ENCODE measurements at places on chromosomes 6 and 20.

DNA sequence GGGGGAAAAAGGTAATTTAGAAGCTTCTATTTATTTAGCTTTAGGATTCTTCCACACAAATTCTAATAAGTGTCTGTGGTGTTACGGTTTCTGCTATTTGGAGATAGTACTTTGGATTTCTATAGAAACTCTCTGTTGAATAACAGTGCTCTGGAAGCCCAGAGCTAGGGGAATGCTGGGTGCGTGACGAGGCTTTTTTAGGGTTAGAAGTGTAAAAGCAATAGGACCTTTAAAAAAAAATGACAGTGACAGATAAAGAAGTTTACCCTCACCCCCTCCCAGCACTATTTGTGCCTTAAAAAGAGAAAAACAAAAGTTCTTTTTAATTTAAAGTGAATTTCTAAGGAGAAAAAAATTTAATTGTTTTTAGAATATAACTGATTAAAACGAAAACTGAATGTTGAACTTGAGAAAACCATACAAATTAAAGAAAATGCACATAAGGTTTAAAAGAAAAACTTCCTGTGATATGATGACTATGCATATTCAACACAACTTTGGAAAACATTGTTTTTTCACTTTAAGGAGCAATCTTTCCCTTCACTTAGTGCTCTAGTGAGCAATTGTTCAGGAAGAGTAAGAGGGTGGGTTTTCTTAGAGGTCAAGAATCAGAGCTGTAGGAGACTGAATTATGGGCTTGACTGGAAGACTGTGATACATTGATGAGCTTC is 89.6 kb upstream of the RIPOR2 start:
- no peak for DNase-seq

DNA sequence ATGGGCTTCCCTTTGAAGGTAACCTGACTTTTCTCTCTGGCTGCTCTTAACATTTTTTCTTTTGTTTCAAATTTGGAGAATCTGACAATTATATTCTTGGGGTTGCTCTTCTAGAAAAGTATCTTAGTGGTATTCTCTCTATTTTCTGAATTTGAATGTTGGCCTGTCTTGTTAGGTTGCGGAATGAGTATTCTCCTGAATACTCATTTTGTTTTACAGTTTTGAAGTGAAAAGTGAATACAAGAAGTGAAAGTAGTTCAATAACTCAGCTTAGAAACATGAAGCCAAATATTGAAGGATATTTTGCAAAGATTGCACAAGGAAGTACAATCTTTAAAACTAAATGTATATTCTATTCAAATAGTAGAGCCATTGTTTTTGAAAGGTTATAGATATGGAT is 120.2 kb upstream of the MAP3K4 start:
- no peak for DNase-seq

GRCh38 chr20:22411627-22412450 is 172.5 kb downstream of the FOXA2 start:
- no peak for DNase-seq

GRCh38 chr6:108638993-108639392 is 78.3 kb downstream of the FOXO3 start:
- DNase-seq: no peak

DNA sequence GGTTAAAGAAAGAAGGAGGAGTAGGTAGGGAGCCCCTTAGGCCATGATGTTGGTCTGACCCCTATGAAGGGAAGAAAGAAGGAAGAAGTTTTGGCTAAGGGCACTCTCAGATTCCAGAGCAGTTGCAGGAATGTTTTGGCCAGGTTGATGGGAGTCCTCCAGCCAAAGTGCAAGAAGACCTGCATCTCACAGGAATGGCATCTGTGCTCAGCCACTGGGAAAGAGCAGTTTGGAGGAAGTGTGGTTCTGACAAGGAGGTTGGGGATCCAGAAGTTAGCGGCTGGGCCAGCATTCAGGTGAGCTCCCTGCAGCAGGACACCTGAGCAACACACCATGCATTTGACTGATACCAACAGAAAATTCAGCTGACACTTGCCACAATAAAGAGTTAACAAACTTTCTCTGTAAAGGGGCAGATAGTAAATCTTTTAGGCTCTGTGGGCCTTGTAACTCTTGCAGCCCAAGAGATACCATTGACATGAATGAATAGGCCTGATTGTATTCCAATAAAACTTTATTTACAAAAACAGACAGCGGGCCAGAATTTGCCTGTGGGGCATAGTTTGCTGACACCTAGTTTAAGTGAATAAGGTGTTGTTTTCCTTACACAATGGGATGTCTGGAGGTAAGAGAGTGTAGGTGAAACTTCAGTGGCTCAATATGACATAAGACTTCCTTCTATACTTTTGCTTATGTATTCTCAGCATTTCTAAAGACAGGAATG is 71.0 kb downstream of the EDN1 start:
- DNase-seq: no peak
